ENCODE measurements at places on chromosomes 7 and 10.

GRCh38 chr10:72365106-72365895, 10.6 kb upstream of the DNAJB12 start:
- no peak for DNase-seq

DNA sequence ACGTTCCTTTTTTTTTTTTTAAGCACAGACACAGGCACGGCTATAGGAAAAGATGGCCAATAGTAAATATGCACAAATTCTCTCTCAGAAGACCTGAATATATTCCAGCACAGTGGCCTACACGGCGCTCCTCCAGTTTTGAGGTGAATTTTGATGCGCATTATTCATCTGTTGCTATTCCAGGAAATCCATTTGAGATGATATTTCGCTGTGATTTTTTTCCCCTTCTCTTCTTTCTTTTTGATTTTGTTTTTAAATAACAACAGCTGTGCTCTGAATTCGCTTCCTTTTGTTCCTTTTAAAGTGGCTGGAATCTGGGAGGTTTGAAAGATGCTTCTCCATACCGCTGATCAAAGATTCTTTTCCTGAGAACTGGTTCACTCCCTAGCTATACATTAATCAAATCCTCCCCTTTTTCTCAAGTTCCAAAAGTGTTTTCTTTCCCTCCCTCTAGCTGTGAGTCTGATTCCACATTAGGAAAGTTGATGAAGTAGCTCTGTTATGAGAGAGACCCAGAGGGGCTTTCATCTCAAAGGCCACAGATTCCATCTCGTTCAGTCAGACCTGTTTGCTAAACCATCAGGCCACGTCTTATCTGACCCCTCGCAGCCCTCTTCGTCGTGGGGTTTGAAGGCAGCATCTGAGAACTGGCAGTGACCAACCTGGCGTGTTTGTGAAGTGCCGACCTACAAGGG, 602.7 kb upstream of the NRP1 start:
- DNase-seq, result no peak

GRCh38 chr10:79979310-79979975, 30.5 kb upstream of the SFTPD start:
- DNase-seq, result no peak

GRCh38 chr10:44043646-44044375, 341.1 kb downstream of the CXCL12 start:
- no peak for DNase-seq

DNA sequence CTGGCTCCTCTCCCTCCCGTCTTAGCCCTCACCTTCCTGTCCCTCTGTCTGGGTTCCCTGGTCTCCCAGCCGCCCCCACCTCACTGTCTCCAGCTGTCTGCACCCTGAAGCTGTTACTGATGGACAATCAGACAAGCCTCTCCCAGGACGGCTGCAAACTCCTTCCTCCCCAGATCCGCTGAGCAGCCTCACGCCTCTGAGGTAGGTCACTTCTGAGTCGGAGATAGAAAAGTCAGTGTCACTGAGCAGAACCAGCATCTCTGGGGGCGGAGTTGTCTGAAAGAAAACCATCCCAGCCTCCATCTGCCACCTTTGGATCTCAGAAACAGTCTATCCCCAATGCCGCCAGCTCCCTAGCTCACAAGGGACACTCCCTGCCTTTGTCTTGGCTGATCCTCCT, 27.4 kb downstream of the FAM241B start:
- DNase-seq, result no peak

DNA sequence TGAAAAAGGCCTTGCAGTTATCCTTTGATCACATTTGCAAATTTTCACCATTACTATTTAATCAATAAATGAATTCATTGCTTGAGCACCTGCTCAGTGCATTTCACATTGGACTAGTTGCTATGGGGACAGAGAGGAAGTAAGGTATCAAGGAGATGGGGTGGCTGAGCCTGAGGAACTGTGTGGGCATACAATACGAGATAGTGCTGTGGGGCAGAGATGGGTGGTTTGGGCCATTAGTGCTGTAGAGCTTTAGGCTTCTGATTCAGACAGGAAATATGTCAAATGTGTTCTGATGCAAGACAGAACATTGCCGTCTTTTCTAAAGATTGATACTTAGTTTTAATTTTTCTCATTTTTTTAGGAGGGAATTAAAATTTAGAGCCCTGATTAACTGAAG, 13.2 kb downstream of the ITGB8 start:
- DNase-seq, result no peak

- no peak for DNase-seq
Observed at GRCh38 chr10:131657985-131658330, 242.8 kb upstream of the PPP2R2D start.

- DNase-seq, result no peak
Observed at GRCh38 chr7:94067506-94067905, 63.4 kb upstream of the BET1 start.

DNA sequence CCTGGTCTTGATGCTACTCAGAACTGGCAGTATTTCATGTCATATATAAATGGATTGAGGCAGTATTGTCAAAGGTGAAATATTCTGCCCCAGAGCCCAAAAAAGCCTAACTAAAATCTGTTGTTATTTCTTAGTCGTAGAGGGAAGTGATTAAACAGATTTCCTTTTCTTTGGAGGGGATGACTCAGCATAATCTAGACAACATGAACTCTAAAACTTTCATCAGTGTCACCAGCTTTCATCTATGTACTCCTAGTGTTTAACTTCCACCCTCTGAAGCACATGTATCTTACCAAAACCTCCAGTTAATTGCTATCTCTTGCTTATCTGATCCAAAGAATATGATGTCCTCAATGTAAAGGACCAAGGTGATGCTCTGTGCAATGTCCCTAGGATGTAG, 97.1 kb upstream of the ARID5B start:
- no peak for DNase-seq

- DNase-seq, result no peak
Observed at GRCh38 chr10:4384245-4384644, 441.8 kb upstream of the AKR1E2 start.

GRCh38 chr10:12819071-12819470, 182.4 kb downstream of the CCDC3 start:
- no peak for DNase-seq

DNA sequence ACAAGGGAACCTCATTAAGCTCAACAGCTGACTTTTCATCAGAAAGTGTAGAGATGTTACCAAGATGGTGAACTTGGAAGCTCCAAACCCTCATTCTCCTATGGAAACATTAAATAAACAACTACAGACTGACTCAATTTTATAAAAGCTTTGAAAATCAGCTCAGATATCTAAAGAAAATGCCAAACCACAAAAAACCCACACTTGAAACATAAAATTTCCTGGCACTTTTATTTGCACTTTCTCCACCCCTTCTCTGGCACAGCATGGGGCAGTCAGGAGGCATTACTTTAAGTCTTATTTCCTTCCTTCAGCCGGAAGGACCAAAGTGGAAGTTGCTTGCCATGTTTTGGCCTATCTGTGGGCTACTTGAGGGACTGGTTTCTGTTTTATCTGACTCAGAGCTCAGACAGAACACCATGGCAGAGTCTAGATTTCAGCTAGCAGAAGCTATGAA, 114.7 kb downstream of the ODAD2 start:
- DNase-seq, result no peak

DNA sequence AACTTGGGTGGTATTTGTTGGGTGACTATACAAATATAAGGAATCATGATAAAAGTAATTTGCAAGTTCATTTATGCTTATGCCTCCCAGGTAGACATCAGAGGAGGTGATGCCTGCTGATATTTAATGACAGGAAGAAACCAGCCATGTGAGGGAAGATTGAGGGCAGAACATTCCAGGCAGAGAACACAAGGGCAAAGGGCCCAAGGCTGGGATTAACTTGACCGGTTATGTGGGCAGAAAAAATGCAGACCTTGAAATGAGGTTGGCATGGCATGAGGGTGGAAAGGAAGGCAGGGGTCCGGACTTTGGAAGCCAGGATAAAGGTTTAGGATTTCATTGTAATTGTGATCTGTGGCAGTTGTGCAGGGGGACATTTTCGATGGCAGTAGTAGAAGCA, 68.0 kb upstream of the MTPN start:
- no peak for DNase-seq

GRCh38 chr7:12570534-12571461, at the start of gene SCIN:
SCIN (plus strand) TSS chr7:12570720; CDS start chr7:12570787, 67 bp downstream.
- DNase-seq, result no peak

GRCh38 chr10:3658766-3659165, 126.2 kb downstream of the KLF6 start:
- no peak for DNase-seq

DNA sequence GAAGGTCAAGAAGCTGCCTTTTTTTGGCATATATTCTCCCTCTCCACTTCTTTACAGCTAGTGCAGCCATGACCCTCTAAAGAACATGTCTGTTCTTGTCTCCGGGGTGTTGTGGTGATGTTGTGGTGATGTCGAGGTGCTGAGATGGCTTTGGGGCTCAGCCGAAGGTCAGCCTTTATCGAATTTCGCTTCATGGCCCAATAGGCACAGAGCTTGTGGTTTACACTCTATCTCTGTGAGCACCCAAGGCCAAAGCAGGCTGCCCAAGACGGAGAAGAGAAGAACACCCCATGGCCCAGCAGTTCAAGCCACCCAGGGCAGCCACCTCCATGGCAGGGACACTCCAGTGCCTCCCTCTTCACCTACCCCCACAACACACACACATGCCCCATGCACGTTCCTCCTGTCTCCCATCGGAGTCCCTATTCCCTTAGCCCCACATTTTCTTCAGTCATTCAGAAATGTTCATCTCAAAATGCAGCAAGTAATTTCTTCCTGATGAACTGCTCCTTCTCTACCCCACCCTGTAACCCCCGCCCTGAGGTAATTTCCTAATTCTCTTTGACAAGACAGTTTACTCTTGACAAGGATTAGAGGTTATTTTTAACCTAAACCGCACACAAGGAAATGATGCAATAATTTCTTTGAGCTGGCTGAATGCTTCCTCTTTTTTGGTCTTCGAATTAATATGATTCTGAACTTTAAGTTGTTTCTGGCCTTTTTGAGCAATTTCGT, 18.6 kb upstream of the ADRB1 start:
- DNase-seq, result no peak

- no peak for DNase-seq
Observed at GRCh38 chr10:113958631-113959382, 84.9 kb upstream of the ADRB1 start.

GRCh38 chr7:55515569-55516279, 56.6 kb downstream of the VOPP1 start:
- no peak for DNase-seq

GRCh38 chr7:85829817-85830432, 643.1 kb upstream of the SEMA3D start:
- DNase-seq, result no peak

- no peak for DNase-seq
Observed at GRCh38 chr10:91036807-91037411, 116.0 kb upstream of the ANKRD1 start.

DNA sequence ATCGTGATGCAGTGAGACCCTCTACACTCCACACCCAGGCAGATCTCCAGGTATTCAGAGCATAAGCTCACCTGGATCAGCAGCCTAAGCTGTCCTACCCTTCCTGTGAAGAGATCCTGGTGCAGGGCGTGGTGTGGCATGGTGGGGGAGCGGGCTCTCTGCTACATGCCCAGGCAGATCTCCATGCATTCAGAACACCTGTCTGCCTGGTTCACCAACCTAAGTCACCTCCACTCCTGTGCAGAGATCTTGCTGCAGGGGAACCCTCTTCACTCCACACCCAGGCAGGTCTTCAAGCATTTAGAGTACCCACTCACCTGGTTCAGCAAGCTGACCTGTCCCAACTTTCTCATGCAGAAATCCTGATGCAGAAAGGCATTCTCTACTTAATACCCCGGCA, 394.4 kb upstream of the SEMA3A start:
- DNase-seq, result no peak

GRCh38 chr10:100899171-100899570, 13.6 kb upstream of the SLF2 start:
- DNase-seq, result no peak

DNA sequence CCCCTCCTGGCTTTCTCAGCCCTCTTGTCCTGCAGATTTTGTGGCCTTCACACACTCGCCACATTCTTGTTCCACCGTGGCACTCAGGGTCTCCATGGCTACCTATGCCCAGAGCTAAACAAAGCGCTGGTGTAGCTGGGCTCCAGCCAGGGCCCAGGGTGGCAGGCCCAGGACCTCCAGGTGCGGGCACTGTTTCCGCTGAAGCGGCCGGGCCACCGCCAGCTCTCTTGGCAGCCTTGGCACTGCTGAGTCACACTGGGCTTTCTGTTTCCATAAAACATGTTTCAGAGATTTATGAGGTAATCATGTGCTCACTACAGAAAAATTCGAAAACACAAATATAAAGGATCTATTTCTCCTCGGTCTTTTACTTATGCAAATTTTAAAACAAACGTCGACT, 51.3 kb downstream of the AOC1 start:
- DNase-seq, result no peak

DNA sequence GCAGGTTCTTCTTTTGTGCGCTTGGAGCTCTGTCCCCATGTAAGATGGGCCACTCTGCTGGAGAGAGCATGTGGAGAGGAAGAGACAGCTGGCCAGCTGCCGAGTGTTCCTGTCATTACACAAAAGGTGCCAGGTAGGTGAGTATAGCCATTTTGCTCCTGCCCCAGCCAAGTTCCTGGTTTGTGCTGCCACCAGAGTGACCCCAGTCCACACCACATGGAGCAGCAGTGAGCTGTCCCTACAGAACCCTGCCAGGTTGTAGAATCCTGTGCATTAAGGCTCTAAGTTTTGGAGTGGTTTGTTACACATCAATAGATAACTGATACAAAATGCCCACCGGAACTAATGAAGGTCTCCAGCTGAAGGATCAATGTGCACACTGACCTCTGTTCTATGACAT, 84.6 kb upstream of the GHITM start:
- DNase-seq, result no peak

DNA sequence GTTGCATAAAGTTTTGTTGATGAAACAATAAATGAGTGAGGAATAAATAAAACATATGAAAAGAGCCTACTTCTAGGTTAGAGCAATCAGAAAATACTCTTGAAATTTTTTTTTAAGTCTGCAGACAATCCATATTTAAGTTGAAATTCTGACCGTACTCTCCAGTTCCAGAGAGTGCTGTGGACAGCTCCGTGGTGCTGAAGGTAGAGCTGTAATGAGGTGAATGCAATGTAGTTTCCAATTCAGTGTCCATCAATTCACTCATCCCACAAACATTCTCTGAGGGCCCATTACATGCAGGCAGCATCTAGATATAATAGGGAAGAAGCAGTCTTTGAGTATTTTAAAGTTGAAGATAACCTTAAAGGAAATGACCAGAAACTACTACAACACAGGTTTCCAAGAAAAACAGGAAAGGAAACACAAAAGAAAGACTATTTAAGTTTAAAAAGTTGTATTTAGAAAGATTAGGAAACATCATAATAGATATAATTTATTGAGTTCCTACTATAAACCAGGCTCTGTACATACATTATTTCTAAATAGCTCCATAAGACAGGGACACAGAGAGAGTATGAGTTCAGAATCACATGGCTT, 44.0 kb upstream of the CRTAC1 start:
- DNase-seq, result no peak

GRCh38 chr10:55158633-55159032, 357.6 kb upstream of the PCDH15 start:
- DNase-seq, result no peak

GRCh38 chr7:147251751-147252325, 1135.2 kb downstream of the CNTNAP2 start:
- no peak for DNase-seq

Measured in stimulated activated CD8-positive, alpha-beta memory T cell treated with anti-CD3 and anti-CD28 coated beads, Interleukin-12 subunit alpha, Interleukin-12 subunit beta, amount 100 ng/mL, for 1 hour (primary cell).